ENCODE measurements at places on chromosomes 12 and 14.

GRCh38 chr14:94317259-94317658, 5.9 kb downstream of the SERPINA6 start:
- DNase-seq: no peak

DNA sequence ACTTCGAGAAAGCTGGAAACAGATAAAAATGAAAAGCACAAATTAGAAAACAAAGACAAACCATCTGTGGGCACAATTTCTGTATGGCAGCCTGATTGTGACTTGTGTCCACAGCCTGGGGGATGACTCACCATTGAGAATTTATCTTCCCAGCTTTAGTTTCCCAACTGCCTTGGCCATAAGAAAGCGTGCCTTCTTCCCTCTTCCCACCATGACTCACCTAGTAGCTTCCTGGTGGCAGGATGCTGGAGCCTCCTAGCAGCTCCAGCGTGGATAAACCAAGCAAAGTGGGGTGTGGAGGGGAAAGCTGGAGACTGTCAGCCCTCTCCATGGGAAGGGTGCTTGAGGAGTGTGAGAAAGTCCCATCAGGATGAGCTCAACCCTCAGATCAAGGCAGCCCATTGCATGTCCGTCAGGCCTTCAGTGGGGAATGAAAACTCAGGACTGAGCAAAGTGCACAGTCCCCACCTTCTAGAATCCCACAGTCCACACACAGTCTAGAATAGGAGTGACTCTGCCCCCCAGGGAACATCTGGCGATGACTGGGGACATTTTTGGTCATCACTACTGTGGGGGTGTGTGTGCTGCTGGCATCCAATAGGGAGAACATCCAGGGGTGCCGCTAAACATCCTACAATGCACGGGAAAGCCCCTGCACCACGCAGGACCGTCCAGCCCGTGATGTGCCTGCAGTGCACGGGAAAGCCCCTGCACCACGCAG, 22.4 kb upstream of the SERPINA6 start:
- no peak for DNase-seq

DNA sequence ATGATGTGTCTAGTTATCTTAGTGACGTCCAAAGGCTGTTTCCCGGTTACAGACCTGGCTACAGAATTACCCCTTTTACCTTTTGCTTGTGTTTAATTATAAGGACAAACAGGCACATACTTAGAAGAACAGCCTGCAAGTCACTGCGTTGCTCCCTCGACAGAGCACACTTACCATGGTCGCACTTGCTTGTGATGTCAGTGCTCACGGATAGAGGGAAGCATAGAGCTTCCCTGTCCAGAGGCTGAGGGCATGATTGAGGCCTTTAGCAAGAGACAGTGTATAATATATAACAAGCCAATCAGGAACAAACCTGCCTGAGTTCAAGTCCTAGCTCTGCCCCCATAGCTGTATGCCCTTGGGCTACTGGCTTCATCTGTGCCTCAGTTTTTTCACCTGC, 73.2 kb upstream of the SCN8A start:
- DNase-seq: no peak

- no peak for DNase-seq
These were observed 686 bp downstream of the B4GALNT1 start for GRCh38 chr12:57632073-57632957.

- no peak for DNase-seq
These were observed 57.6 kb upstream of the CORO1C start for GRCh38 chr12:108788911-108789310.

DNA sequence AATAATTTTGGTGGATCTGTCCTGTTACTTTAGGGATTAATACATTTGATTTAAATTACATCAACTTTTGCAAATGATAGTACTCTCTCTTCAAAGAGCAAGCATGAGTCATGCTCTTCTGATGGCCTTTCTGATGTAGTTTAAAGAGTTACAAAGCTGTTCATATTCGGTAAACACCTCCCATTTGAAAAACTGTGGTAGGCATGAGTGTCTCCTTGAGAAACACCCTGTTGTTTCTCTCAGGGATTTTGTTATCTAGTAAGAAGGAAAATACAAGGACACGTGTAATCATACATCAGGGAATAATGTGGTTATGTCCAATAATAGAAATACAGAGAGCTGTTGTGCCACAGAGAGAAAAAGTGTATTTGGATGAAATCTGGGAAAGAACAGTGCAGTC, 53.3 kb upstream of the E2F7 start:
- DNase-seq: no peak

DNA sequence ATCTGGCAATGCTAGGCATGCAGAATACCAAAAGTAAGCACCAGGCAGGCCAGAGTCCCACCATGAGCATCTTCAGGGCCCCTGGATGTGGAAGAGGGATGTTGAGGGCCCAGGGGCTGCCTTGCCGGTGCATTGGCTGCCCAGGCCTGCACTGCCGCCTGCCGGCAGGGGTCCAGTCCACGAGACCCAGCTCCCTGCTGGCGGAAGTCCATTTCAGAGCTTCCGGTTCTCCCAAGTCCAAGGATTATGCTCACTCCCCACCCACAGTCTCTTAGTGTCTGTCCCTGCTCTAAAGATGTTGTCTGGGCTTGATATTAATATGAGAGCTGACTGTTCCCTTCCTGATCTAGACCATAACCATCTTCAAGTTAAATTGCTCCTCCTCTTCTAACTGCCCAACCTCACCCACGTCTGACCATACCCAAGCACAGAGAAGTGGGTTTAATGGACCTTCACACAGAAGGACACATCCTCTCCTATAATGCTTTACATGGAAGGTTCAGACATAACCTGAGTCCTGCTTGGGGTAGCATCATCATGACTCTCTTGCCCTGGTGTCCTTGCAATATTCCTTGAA, 117.4 kb downstream of the DAD1 start:
- DNase-seq: no peak

DNA sequence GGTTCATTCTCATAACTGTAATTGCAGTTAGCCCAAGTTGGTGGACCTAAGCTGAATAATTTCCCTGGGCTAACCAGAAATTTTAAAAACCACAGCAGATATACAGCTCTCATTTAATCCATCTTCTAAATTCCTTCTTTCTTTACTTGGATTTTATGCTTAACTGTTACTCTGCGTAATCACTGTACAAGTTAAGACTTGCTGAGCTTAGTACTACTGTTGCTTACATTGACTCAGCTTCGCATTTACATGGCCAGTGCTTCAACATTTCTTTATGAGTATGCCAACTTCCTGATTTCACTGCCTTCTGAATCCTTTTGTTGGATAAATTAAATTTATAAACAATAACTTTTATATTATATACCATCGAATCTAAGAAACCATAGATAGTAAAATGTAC, 147.4 kb downstream of the SLC38A4 start:
- DNase-seq: no peak

DNA sequence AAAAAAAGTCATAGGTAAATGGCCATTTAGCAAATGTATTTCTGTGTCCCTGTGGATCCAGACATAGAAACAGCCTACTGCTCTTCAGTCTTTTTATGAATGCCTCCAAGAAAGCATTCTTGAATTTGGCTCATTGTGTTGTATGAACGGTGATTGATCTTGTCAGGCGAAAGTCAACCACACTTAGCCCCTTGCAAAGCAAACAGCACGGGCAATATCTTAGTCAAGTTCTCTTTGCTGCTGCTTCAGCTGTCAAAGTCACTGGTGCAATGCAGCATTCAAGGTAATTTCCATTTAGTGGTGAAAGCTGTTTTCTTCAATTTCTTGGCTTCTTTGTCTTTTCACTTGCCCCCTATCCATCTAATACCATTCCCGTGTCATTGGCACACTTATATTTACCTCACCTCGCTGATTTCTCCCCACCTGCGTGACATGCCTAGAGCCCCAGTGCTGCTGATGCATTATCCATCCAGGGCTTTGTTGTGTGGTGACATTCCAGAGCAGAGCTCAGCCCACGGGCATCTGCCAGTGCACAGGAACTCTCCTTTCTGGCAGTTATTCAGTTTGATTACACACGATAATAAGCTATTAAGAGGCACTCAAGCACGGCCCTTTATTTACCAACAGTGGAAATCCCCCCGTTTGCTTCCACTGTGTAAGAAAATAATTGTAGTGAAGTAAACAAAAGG, 362.3 kb upstream of the NOVA1 start:
- no peak for DNase-seq

GRCh38 chr12:49208146-49208545, 19.3 kb upstream of the TUBA1A start:
- no peak for DNase-seq

DNA sequence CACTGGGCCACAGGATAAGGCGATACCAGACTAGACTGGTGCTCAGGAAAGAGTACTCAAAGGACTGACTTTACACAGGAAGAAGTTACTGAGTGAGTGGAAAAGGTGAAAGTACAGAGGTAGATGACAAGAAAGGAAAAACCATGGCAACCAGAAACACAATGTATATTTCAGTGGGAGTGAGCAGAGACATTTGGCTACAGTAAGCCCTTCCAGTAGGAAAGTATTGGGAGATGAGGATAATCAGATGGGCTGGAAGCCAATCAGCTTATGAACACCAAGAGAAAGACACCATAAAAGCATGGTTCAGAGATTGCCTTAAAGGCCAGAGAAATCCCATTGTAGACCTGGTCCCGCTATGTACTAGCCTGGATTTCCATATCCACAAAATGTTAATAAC, 51.6 kb downstream of the TMTC1 start:
- no peak for DNase-seq

GRCh38 chr12:130838284-130838950, 633 bp downstream of the STX2 start:
- DNase-seq: peak; percentile 2

GRCh38 chr12:104801427-104801826, 156.7 kb downstream of the SLC41A2 start:
- DNase-seq: no peak

DNA sequence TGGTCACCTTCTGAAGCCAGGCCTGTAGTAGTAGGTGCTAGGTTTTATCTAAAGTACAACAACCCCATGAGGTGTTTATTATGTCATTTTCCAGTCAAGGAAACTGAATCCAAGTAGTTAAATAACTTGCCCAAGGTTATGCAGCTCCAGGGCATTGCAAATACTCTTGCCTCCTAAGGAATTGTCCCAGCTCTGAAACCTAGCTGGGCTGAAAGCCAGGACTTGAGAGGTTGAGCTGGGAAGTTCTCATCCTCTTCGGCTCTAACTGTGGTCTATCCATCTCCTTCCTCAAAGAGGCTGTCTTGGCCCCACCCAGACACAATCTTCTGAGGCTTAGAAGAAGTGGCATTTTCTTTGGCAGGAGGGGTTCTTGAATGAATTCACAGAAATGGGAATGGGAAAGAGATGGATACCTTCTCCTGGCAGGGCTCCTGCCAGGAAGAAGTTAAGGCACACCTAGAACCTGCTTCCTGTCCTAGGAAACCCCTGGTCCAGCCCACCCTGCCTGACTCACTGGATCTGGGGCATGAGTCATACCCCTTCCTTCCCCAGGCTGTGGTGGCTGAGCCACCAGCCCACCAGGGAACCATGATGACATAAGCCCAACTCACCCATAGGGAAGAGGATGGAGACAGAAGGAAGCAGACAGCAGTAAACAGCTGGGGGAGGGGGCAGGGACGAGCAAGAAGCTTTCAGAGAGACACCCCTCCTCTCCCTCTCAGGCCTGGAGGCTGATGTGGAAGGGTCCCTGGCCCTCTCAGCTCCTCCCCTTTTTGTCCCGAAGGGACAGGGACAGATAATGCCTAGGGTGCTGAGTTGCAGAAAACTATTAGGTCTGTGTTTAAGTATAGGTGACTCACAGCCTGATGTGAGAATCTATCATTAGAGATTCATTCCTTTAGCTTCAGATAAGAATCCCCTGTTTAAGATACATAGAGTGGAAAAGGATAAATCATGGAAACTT, 2.1 kb upstream of the PLEK2 start:
- no peak for DNase-seq

DNA sequence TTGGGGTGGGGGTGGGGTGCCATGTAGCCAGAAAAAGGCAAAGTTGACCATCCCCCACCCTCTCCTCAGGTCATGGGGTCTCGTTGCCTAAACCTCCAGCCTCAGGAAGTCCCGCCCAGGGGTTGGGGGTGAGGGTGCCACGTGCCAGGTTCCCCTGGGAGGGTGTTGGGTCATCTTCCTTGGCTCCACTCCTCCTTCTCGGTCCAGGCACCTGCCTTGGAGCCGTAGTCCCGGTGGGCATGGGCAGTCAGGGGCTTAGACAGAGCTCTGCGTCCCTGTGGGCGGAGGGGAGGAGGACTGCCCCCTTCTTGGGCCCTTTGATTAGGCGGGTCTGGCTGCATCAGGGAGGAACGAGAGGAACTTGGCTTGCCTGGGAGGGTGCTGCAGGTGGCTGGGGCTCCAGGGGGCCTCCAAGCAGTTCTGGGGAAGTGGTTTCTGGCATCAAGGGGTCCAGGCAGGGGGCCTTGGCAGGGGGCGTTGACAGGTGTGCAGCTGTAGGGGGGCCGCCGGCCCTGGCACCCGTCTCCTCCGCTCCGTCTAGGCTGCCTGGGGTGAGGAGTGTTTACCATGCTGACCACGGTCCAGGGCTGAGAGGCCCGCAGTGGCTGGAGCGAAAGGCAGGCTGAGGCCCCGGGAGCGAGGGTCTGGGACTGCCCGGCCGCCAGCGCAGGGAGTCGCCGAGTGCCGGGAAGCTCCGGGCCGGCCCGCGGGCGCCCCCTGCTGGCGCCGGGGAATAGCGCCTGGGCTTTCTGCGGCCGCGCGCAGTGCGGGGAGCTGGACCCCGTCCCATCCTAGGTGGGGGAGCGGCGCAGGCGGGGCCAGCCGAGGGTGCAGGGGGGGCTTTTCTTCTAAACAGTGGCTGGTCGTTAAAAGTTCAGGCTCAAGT, 7.9 kb downstream of the SETD1B start:
- peak; percentile 50 for DNase-seq

- no peak for DNase-seq
These were observed 36.3 kb upstream of the WDR89 start for GRCh38 chr14:63677891-63678379.

- no peak for DNase-seq
These were observed 373.1 kb downstream of the SOX5 start for GRCh38 chr12:23576372-23576771.

DNA sequence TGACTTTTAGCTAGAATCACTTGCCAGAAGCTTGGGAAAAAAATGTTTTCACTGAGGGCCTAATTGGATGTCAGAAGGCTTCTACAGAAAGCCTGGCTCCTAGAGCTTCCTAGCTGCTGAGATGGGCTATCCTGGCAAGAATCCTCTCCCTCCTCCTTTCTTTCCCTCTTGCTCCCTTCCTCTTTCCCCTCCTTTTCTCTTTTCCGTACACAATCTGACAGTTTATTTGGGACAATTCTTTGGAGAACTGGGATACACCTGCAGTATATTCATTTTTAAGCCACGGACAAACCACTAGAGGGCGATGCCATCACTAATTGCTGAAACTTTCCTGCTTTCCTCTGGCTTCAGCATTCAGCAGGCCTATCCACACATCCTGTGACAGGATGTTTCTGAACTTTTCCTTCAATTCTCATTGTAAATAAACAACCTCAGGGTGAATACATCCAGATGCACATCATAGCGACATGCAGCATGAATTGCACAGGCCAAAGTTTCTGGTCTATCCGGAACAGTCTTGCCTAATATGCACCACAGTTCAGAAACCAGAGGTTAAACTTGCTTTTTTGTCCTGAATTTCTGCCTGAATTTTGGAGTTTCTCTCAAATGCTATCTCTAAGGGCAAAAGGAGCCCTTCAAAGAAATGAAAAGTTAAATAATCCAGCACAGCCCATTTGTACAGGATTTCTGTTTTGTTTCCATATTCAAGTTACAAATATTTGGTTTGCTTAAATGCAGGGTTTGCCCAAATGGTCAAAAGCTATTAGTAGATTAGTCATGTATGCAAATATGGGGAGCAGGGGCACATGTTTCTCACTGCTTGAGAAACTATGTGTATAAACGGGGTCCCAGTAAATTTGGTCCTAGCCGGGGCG, 142.8 kb downstream of the PAWR start:
- no peak for DNase-seq

GRCh38 chr12:24806386-24806785, 142.5 kb downstream of the BCAT1 start:
- no peak for DNase-seq

Data from stimulated activated CD8-positive, alpha-beta memory T cell treated with anti-CD3 and anti-CD28 coated beads, Interleukin-4, amount 100 ng/mL, for 1 hour (primary cell).